ENCODE measurements at places on chromosomes 12 and 14.

DNA sequence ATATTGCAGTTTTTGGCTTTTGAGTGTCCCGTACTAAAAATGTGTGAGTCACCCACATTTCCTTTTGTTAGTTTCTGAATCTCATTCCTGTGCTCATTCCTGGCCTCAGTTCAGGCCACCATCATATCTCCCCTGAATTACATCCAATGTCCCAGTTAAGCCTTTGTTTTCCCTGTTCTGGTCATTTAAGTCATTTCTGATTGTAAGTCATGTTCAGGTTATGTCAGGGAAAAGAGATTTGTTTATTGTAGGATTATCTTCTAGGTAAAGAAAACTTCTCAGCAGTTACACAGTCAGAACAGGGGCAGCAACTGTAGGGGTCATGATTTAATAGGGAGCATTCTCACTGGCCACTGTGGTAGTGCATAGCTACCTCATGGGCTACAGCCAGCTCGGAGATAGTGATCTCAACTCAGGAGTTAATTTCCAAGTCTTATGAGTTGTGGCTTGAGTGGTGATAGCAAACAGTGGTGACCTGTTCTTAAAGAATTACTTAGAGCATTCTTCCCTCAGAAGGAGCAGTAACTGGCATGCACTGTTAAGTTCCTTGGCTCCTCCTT lies 6.7 kb downstream of the DDX47 start:
- DNase-seq: no peak

DNA sequence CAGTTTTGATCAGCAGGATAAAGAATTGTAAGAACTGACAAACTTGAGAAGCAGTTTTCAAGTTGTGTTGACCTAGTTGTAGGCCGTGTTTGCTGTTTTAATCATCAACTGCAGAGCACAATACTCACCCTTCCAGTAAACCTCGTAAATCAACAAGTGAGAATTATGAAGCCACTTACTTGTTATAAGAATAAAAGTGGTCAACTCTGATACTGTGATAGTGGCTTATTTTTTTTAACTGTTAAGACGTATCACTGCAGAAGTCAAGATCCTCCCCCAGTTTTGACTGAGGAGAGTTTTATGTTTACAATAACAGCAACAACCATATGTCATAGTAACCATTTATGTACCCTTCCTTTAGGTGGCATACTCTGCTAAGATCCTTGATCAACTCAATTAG lies 100.8 kb upstream of the DACT1 start:
- DNase-seq: no peak

GRCh38 chr12:89980236-89980635 lies 271.6 kb upstream of the ATP2B1 start:
- DNase-seq: no peak

DNA sequence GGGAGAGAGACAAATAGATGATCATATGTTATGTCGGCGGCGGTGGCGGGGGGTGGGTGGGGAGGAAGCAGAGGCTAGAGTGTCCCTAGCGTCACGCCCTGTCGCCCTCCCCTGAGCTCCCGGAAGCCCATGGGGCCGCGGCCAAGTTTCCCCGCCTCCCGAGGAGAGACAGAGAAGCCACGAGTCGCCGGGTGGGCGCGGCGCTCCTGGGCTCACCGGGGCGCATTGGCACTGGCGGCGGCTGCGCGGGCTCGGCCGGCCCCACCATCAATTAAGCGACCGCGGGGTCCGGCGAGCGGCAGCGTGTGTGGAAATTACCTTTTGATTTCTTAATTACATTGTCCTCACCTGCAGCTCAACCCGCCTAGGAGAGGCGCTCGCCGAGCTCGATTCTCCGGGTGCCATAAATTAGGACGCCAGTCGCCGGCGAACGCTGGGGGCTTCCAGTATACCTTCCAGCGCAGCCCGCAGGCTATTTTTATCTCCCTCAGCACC lies 119.9 kb upstream of the LHX5 start:
- no peak for DNase-seq

DNA sequence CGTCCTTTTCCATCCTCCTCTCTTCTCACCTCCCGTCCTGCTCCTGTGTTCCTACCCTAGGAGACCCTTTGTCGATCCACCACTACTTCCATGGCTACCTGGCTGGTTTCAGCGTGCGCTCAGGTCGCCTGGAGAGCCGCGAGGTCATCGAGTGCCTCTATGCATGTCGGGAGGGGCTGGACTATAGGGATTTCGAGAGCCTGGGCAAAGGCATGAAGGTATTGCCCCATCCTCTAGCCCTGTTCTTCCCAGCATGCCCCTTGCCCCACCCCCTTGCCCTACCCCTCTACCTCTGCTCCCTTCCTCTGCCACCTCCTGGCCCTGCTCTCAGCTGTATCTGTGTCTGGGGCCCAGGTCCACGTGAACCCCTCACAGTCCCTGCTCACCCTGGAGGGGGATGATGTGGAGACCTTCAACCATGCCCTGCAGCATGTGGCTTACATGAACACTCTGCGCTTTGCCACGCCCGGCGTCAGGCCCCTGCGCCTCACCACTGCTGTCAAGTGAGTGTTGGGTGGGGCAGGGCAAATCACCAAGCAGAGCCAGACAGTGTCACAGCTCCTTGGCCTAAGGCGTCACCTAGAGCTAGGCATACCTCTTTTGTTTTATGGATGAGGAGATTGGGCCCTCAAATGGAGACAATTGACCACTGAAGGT lies 12.8 kb downstream of the CLSTN3 start:
- no peak for DNase-seq

- DNase-seq: no peak
These were observed 369.8 kb downstream of the EMP1 start for GRCh38 chr12:13566292-13566691.

- DNase-seq: no peak
These were observed 234.9 kb upstream of the PLEKHG7 start for GRCh38 chr12:92467886-92468285.

DNA sequence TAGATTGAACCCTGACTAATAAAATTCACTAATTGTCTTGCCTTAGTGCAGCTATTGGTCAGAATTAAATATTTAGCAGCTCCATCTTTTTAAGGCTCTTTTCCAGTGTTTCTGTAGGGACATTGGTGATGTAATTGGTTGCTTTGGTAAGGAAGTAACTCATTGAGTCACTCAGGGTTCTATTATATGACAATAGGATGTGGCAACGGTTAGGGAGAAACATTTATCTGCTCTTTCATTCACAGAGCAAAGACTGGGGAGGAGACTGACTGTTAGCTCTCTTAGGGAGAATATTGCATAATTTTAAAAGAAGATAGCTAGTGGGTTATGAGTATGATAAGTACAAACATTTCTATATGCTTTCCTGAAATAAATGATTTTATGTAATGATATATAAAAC lies 616.5 kb downstream of the TRHDE start:
- DNase-seq: no peak

- DNase-seq: no peak
These were observed 141.3 kb downstream of the TSPAN9 start for GRCh38 chr12:3218228-3219171.
